Activated T-helper 1 cell treated with anti-CD3 and anti-CD28 coated beads, Interleukin-12 subunit alpha, Interleukin-12 subunit beta, Interleukin-2, Interleukin-4 antibody, amounts not matched to agents 30 ng/mL and 10 ng/mL and 1 ng/mL, durations not matched to agents 14 hours and 24 hours and 36 hours (primary cell): ENCODE measurements at places on chromosomes 13 and 19.

- DNase-seq: no peak
Measured at GRCh38 chr13:96090240-96091101, 564 bp downstream of the HS6ST3 start.

GRCh38 chr13:98189841-98190505 is 12.9 kb upstream of the RNF113B start:
- DNase-seq: no peak

DNA sequence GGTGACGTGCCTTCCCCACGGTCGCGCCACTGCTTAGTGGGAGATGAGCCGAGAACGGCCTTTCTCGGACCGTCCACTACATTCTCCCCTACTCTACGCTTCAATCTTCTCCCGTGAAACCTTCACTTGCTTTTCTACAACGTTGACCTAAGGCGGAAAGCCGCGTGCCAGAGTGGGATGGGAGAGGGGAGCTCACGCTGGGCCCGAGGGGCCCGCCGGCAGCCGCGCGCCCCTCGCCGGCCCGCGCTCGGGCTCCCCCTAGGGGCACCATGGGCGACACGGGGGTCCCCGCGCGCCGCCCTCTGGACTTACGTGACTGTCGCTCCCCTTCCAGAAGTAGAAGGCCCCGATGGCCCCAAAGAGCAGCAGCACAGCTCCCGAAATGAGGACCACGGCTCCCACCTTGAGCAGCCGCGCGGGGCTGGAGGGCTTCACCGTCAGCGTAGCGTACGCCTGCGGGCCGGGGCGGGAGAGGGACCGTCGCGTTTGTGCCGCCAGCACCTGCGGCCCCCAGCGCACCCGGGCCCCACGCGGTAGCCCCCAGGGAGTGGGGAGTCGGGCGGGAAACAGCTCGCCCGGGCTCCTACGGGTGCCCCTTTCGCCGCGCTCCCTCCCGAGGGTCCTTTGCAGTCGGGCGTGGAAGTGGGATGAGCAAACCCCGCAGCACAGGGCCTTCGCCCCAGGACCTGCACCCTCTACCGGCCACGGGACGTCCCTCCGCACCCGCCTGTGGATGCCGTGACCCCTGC is 727 bp downstream of the CNMD start:
- no peak for DNase-seq

GRCh38 chr19:1450735-1451731 is 1.1 kb downstream of the APC2 start:
- DNase-seq: no peak

DNA sequence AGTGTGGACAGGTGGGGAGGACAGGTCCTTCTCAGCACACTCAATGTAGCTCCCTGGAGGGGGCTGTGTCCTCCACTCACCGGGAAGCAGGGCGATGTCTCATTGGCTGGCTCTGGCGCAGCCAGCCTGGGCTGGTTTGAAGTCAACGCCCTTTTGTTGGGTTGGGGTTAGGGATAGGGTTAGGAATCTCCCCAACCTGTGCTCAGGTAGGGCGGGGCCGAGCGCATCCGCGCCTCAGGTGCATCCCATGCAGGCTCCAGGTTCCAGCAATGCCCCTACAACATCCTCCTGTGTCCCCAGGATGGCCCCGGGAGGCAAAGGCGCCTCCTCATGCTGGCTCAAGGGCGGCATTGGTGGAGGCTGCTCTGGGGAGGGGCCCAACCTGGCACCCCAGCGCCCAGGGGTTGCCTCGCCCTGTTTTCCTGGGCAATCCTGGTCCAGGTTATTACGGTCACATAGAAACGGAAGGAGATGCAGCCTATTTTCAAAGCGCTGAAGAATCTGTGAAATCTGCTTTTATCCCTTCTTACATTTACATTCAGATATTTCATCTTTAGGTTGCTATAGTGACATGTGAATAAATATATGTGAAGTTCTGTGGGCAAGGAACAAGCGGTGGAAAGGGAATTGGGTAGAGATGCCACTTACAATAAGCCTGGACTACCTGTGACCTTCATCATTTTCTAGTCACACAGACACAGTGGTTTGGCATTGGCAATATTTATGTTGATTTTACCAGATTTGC is 74.3 kb downstream of the TM9SF2 start:
- no peak for DNase-seq

DNA sequence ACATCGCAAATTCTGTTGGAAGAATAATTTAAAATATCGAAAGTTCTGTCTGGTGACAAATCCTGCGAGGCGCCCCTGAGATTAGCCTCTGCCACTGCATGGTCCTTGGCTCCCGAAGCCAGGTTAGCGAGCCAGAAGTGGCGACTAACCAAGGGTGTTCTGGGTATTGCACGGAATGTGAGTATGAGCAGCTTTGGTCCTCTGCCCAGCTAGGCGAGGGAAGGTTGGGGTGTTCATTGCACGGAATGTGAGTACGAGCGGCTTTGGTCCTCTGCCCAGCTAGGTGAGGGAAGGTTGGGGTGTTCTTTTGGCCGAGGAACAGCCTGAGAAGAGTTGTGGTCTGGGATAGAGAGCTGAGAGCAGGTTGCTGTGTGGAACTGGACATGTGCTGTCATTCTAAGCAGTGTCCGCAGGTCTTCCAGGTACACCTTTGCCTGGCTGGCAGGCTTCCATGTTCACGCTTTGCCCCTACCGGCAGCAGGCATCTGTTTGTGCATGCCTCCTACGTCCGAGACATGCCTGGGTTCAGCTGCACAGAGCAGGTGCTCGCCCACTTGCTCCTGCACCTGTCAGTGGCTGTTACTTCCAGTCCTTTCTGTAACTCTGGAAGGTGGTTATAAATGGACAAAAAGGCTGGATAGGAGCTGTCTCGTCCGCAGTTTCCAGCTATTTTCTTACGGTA is 18.3 kb upstream of the TEX29 start:
- no peak for DNase-seq

- no peak for DNase-seq
Measured at GRCh38 chr13:113852536-113853517, 11.0 kb downstream of the GAS6 start.

GRCh38 chr19:30386551-30387143 is 14.5 kb downstream of the ZNF536 start:
- no peak for DNase-seq

DNA sequence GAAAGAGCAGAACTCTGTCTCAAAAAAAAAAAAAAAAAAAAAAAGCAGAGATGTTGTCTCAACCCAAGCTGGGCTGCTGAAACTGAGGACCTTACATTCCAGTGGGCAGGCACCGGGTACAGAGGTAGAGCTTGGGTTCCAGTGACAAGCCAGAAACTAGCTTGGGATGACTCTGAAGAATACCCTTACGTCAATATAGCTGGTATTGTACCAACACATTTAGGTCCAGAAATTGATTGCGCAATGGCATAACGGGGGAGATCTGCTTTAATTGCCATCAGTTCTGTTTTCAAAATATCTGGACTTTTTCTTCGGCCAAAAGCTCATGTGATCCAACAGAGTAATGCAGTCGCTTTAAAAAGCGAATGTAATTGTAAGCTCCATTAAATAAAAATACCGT is 103.1 kb upstream of the UBL3 start:
- DNase-seq: no peak

DNA sequence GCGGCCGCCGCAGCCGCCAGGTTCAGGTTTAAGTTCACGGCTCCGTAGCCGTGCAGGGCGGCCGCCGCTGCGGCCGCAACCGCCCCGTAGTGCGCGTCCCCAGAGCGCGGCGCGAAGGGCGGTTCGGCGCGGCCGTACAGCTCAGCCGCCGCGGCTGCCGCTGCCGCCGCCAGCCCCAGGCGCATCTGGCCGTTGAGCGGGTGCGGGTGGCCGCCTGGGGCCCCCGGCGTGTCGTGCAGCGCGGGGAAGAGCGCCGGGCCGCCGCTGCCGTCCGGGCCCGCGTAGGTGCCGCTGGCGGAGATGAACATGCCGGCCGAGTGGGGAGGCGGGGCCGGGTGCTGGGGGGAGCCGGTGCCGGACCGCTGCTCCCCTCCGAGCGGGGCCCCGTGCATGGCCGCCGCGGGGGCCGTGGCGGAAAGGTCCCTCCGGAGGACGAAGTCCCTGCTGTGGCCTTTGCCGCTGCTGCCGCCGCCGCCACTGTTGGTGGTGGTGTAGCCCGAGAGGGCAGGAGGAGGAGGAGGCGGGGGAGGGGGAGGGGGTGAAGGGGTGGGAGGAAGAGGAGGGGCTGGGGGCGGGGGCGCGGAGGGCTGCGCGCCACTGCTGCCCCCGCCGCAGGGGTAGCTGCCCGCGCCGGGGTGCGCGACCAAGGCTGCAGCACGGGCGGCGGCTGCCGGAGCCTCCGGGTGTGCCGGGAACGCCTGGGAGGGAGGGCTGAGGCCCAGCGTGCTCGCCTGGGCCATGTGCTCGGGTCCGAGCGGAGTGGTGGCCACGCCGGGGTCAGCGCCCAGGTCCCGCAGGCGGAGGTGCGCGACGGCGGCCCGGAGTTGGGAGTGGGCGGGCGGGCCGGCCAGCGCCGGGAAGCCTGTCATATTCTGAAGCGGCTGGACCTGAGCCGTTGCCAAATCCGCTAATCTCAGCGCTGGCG is 654 bp downstream of the ZIC5 start:
- no peak for DNase-seq

- no peak for DNase-seq
Measured at GRCh38 chr13:90084684-90085290, 1262.7 kb upstream of the MIR17HG start.

DNA sequence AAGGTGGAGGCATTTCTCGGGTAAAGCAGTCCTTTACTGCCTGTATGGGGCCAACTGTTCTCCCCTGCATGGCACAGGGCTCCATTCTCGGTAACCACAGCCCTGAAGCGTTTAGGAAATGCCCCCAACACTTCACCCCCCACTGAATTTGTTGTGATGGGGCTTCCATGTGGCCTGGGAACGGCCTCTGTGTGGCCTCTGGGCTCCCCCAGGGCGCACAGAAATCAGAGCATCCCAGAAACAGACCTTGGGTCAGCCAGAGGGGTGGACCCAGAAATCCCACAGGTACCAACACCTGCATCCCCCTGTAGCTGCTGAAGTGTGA is 153.7 kb upstream of the VSTM2B start:
- DNase-seq: no peak

- no peak for DNase-seq
Measured at GRCh38 chr13:102318233-102318632, 83.6 kb downstream of the FGF14 start.

DNA sequence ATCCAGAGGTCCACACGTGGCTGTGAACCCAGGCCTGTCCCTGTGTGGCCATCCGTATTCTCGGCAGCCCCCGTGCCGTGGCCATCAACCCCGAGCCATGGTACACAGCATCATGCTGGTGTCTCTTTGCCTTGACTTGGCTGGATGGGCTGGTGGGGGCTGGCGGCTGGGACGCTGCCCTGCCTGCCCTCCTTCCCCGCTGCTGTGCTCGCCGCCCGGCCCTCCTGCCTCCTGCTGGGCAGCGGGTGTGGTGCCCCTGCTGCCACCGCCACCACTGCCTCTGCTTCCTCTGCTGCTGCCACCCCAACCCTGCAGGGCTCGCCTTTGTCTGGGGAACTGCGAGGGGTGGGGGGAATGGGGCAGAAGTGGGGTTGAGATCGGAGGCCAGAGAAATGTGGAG is 19.7 kb upstream of the EHD2 start:
- no peak for DNase-seq

DNA sequence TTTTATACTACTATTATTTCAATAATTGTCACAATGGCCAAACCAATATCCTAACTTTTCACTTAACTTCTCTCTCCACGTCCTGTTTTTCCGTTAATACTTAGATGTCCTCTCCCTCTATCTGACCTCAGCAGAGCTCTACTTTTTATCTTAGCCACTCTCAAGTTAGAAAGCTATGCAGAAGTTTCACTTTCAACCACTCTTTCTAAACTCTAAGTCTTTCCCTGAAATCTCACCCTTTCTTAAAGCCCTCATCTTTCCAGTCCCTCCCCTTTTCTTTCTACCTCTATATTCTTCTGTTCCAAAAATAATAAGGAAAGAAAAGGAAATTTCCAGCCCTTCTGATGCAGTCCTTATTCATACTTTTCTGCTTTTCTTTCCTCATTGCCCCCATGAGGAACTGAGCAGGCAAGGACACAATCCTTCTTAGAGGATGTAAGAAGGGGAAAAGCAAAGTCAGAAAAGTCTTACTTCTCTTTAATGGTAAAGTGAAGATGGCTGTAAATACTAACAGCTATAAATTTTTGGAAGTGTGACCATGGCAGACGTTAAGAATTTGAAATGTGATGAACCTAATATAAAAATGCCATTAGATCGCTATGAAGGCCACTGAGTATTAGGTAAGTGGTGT is 23.0 kb downstream of the FAM216B start:
- DNase-seq: no peak
